ENCODE measurements at places on chromosomes 7 and 10.

DNA sequence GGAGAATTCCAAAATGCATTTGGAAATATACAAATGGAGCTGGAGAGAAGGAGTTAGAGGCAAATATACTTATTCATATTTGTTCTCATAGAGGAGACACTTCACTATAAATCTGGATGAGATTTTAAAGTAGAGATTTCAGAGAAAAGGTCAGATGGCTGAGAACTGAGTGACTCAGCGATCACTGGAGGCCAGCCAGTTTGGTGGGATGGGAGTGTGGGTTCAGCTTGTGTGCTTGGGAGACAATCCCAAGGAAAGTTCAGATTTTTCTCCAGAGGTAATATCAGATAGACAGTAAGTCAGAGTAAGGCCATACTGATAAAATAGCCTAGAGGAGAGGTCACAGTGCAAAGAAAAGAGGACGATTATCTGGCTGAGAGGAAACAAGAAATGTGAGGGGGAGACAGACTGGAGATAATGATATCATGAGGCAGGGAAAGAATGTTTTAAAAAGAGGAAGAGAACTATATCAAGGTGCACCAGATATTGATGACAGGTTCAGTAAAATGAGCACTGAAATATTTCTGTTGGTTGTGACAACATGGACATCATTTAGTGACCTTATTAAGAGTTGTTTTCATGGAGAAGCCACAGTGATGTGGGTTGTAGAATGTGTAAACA is 67.0 kb downstream of the MDFIC start:
- DNase-seq = no peak

- DNase-seq = no peak
Measured at GRCh38 chr7:129980667-129981066, 27.9 kb upstream of the UBE2H start.

DNA sequence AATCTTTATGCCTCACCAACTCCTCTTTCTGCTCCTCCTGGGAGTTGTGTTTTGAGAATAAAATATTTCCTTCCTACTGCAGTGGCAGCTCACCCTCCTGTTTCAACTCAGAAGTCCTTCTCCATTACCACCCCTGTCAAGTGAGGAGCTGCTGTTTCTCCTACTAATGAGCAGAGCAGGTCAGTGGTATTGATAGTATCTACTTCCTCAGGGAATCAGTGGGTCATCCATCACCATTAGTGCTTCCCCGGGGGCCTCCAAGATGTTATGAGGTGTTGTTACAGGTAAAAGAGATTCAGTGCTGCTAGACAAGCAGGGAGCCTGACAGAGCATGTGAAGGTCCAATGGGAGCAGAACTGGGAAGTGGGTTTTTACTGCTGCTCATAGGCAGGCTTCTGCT is 795.2 kb downstream of the REEP3 start:
- no peak for DNase-seq

GRCh38 chr7:56026538-56026937 is 24.7 kb downstream of the PSPH start:
- no peak for DNase-seq

- no peak for DNase-seq
Measured at GRCh38 chr7:104818961-104819880, 194.8 kb upstream of the KMT2E start.

GRCh38 chr10:122884166-122884565 is 4.8 kb upstream of the FAM24B start:
- DNase-seq = no peak

DNA sequence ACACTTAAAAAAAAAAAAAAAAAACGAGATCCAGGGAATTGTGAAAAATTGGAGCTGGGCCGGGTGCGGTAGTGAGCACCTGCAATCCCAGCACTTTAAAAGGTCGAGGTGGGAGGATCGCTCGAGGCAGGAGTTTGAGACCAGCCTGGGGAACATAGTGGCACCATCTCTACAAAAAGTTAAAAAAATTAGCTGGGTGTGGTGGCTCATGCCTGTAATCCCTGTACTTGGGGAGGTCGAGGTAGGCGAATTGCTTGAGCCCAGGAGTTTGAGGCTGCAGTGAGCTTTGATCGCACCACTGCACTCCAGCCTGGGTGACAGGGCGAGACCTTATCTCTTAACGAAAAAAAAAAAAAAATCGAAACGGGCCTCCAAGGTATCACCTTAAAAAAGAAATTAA is 2.0 kb downstream of the CLDN4 start:
- no peak for DNase-seq

- DNase-seq = no peak
Measured at GRCh38 chr10:129517680-129518057, 50.6 kb downstream of the MGMT start.

DNA sequence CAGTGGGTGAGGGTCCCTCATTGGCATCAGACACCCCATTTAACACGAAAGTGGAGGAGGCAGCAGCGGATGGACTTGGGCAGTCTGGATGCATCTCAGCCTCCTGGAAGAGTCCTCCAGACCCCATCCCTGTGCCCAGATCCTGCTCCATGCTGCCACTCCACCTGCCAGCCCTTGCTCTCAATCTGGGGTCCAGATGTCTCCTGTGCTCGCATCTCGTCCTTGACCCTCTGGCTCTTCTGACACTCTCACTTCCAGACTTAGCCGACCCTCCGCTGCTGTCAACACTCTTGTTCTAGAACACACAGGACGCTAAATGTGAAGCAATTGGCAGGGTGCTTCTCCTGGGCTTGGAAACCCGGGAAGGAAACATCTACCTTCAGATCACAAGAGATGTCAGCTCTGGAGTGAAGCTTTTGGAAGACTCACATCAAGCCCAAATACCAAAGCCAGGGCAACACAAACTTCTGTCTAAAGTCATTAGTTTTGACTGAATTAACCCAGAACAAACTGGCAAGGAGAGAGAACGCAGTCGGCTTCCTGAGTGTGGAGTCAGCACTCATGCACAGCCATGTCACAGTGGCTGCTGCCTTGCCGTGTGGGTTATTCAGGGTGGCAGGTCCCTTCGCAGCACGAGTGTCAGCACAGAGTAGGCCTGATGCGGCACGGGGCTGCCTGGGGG is 379.1 kb downstream of the TCERG1L start:
- no peak for DNase-seq

- no peak for DNase-seq
Measured at GRCh38 chr7:111223802-111224253, 132.9 kb downstream of the LRRN3 start.

GRCh38 chr10:126580873-126581647 is 89.4 kb downstream of the C10orf90 start:
- DNase-seq = no peak

- no peak for DNase-seq
Measured at GRCh38 chr10:85448716-85449115, 917.9 kb downstream of the GRID1 start.

DNA sequence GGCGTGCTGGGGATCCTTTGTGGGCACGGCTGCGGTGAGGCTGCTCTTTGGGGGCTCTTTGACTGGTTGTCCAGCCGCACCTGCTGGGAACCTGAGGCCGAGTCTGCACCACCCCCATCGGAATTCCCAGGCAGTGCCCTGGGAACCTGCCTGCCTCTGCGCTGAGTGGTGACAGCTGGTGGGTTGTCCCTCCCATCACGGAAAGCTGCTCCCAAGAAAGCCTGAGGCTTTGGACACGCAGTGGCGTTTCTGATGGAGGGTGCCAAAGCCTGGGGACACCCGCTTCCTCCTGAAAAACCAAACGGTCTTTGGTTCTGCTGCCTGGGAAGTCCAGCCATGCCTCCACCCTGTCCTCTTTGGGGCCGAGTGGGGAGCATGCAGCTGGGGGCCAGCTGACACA is 21.4 kb upstream of the SHH start:
- no peak for DNase-seq

DNA sequence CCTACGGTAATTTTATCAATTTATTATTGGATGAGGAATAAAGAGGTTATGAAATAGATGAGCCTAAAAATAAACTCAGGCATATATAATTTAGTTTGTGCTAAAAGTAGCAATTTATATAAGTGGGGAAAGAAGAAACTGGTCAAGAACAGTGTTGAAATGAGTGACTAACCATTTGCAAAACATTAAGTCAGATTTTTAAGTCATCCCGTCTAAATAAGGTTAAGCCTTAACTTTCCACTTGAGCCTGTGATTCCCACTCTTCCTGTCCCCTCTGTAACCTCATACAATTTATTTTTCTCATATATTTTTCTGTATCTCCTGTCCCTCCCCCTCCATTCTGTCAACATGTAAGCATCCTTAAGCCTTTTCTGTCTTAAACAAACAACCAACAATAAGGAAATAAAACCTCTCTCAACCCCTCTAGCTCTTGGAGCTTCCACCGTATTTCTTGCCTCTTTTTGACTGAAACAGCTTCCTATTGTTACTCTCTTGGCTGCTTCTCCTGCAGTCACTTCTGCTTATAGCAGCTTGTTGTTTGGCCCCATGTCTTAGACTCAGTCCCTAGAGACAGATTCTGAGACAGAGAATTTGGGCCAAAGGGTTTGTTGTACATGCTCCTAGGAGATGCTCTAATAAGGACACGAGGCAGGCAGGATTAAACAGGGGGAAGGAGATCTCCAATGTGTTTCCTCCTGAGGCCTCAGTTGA is 109.7 kb downstream of the GNAI1 start:
- DNase-seq = no peak

- no peak for DNase-seq
Measured at GRCh38 chr10:110415809-110416208, 81.9 kb upstream of the DUSP5 start.

- DNase-seq = peak; percentile 16
Measured at GRCh38 chr7:115748123-115748738, 282.3 kb downstream of the TFEC start.

DNA sequence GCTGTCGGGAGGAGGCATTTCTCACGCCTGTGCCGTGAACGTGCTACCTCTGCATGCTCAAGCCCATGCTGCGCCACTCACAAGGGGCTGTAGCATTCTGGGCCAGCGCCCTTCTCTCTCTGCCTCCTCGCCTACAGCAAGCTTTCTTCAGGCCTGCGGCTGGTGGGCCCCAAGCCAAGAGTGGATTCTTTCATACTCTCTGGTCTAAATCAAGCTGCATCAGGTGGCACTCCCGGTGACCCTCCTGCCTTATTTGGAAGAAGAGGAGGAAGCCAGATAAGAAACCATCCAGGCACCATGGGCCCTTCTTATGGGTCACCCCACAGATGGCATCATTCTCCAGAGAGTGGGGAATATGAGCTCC is 86.7 kb upstream of the DUSP5 start:
- no peak for DNase-seq

GRCh38 chr10:70674560-70675495 is 2.5 kb downstream of the ADAMTS14 start:
- DNase-seq = no peak

- DNase-seq = no peak
Measured at GRCh38 chr10:99648717-99649116, 10.6 kb upstream of the ENTPD7 start.

- DNase-seq = no peak
Measured at GRCh38 chr7:45543473-45543872, 30.7 kb upstream of the ADCY1 start.

- no peak for DNase-seq
Measured at GRCh38 chr10:53387562-53387961, 615.0 kb upstream of the MBL2 start.

GRCh38 chr7:125526958-125527357 is 597.3 kb upstream of the POT1 start:
- DNase-seq = no peak

DNA sequence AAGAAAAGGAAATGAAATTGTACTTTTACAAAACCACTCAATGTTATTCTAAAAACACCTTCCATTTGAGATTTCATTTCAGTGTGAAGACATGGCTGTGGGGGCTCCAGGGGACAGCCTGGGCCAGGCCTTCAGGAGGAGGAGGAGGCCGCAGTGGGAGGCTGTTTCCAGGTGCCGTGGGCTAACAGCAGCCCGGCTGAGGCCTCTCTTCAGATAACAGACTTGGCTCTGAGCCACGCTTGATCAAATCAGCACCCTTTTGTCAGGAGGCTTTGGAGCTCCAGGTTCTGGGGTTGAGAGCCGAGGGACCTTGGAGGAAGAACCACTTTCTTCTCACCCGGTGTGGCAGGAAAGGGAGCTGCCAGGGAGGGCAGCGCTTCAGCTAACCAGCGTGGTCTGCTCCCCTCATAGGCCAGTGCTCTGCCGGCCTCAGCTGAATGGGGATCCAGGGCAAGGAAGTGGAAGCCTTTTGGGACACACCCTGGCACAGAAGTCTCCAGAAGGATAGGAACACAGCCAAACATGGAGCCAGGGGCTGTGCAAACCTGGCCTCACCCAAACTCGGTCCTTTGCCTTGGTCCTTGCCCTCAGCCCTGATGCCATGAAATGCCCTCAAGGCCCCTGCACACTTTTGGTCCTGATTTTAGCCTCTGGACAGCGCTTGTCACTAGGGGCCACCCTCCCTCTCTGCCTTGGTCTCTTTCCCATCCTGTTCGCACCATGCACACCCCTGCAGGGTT is 23.5 kb upstream of the CHST15 start:
- DNase-seq = no peak

- DNase-seq = no peak
Measured at GRCh38 chr10:124669141-124669823, 74.9 kb downstream of the FAM53B start.

DNA sequence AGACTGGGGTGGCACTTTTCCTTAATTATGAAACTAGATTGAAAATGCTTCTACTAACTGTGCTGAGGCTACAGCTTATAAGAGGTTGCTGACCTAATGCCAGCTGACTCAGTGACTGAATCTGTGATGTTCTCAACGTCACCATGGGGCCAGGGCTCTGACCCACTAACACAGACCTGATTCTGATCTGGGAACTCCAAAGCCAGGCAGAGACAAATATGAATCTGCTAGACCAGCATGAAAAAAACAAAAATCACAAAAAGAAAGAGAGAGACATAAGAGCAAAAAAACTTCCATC is 16.1 kb downstream of the USP6NL start:
- no peak for DNase-seq

- DNase-seq = no peak
Measured at GRCh38 chr7:124033807-124034753, 1.2 kb upstream of the TMEM229A start.

- DNase-seq = no peak
Measured at GRCh38 chr10:53260213-53260612, 487.6 kb upstream of the MBL2 start.

DNA sequence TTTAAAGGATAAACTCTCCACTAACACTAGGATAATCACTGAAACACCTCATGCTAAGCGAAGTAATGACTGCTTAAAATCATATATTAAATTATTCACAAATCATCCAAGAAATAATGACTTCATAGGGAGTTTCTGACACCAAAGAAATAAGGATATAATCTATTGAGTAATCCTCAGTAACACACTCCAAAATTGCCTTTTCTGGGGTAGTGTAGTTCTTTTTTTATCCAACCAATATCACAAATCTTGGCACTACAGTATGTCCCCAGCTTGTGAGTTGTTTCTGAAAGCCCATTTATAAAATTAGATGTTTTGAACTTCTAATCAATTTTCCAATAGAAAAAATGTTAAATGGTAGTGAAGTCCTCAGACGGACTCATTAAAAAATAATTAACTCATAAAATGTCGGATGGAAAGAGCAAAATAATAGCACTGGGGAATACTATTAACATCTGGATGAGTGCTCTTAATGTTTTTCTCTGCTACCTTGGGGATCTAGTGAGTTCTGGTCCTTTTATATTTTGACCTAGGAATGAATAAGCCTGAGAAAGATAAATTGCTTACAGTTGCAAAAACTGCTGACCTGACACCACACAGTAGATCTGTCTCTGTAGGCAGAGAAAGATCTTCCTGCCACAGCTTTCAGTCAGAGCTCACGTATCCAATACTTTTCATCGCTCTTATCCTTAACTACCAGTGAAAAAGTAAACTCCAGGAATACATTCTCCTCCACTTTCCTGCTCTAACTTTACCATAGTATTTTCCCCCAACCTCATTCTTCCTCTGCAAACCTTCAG is 618.5 kb upstream of the ANKRD30A start:
- DNase-seq = no peak

GRCh38 chr10:33492701-33493345 is 158.4 kb upstream of the NRP1 start:
- no peak for DNase-seq

Data from CD4-positive, alpha-beta T cell treated with Interleukin-2 at 100 ng/mL for 4 hours (primary cell).